Activated CD4-positive, alpha-beta T cell treated with anti-CD3 and anti-CD28 coated beads, Interleukin-2, amount 50 U/mL, for 48 hours (primary cell): ENCODE measurements at places on chromosomes 12 and 14.

GRCh38 chr12:55008944-55009585 is 10.7 kb upstream of the NEUROD4 start:
- no peak for DNase-seq

DNA sequence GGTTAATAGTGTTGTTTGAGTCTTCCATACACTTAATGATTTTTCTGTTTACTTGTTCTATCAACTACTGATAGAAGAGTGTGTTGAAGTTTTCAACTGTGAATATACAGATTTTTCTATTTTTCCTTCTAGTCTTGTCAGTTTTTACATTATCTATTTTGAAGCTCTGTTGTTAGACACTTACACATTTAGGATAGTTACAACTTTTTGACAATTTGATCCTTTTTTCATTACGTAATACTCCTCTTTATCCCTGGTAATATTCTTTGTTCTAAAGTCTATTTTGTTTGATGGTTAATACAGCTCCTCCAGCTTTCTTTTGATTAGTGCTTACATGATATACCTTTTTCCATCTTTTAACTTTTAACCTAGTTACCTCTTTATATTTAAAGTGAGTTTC is 45.2 kb downstream of the DHRS2 start:
- DNase-seq: no peak

DNA sequence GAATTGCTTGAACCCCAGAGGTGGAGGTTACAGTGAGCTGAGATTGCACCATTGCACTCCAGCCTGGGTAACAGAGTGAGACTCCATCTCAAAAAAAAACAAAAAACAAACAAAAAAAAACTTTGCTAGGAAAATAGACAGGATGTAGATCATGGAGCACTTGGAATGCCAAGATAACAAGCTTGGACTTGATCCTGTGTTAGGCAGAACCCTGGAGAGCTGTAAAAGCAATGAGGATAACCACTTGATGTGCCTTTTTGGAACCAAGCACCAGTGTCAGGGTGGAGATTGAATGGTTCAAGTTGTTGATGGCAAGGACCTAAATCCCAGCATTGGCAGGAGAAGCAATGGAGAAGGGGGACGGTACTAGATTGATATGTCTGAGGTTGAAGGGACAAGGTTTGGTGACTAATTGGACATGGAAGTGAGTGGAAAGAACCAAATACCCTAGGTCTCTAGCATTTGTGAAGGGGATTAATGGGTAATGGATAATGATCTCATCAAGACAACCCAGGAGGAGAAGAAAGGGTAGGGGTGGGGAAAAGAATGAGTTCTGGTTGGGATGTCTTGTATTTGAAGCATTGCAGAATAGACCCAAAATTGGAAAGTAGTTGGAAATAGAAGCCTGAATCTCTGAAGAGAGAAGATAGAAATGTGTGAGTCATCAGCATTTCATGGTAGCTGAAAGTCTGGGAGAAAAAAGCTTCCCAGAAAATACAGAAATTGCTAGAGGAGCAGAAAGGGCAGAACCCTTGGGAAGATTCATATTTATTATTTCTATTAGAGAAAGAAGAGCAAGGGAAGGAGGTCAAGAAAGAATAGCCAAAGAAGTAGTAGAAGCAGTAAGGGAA is 176.7 kb downstream of the NUAK1 start:
- no peak for DNase-seq

DNA sequence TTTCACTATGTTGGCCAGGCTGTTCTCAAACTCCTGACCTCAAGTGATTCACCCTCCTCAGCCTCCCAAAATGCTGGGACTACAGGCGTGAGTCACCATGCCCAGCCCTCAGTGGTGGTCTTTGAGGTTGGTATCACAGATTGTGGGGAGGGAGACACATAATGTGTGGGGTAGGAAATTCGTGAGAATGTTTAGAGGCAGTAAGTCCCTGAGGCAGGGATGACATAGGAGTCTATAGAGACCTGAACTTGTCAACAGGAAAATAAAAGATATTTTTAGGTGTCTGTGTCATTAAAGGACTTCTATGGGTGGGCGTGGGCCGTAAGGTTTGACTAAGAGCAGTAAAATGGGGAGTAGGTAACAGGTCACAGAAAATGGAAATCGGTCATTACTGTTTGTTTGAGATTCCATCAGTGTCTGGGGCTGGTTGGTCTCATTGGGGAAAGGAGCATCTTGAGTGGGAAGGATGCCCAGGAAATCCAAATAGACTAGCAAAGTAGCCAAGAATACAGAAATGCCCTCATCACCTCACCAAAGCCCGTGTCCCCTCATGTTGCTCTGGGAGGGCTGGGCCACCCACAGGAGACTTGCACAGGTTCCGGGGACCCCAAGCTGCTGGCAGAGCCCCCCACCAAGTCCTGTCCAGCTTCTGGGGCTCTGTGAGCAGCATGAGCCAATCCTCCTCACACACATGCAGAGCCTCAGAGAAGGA is 63.6 kb upstream of the BCL2L14 start:
- DNase-seq: peak; percentile 90

- no peak for DNase-seq
These were observed 121.2 kb downstream of the DIP2B start for GRCh38 chr12:50626026-50626425.
